Bronchial smooth muscle cell (primary cell): ENCODE measurements at places on chromosomes 13 and 19. TPM values are rescaled to one million over a fixed set of nuclear protein-coding genes. Genes with fewer than 3 reads are reported as not detected.

PSG2 gene
- not detected in 2 replicates for total RNA-seq

KANK3 gene
- total RNA-seq, result 0.16 and 0.26 TPM in 2 replicates

SLC46A3 gene
- 1.3 and 2.5 TPM in 2 replicates for total RNA-seq

C19orf25 gene
- 17.9 and 23.0 TPM in 2 replicates for total RNA-seq

LHB gene
- not detected in 2 replicates for total RNA-seq

GJA3 gene
- 15.8 and 21.3 TPM in 2 replicates for total RNA-seq

YJEFN3 gene
- total RNA-seq, result 0.17 and 0.32 TPM in 2 replicates

ZNF69 gene
- total RNA-seq, result 2.9 and 4.1 TPM in 2 replicates

PDX1 gene
- total RNA-seq, result not detected in 2 replicates

ANKLE1 gene
- total RNA-seq, result 0.16 and 0.17 TPM in 2 replicates
